ENCODE measurements at places on chromosomes 5 and 9. TPM values are rescaled to one million over a fixed set of nuclear protein-coding genes. Genes with fewer than 3 reads are reported as not detected.
A peak's percentile ranks its signal among the peaks of the same experiment; 100 is the strongest.

DNA sequence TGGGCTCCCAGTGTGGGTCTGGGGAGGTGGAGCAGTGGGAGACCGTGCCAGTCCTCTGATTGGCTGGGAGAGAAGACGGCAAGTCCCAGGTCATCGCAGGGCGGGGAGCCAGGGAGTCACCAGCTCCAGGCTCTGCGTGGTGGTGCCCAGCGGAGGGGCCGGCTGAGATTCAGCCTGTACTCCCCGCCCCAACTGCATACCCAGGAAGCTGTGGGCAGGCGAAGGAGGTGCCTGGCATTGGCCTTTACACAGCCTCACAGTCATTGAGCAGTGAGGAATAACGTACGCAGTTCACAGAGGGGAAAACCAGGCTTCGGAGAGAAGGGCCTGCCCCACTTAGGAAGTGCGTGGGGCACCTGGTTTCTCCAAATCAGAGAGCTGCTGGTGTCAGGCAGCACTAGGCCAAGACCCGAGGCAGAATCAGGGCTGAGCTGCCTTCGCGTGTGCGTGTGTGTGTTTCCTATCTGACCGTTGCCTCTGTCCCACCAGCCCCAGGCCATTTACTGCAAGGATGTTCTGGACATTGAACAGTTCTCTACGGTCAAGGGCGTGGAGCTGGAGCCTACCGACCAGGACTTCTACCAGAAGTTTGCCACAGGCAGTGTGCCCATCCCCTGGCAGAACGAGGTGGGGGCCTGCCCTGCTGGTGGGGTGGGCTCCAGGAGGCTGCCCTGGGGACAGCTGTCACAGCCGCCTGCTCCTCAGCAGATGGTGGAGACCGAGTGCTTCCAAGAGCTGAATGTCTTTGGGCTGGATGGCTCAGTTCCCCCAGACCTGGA is 6.2 kb upstream of the PRR7 start:
- no peaks in the 10 kb centered on the region for H3K27me3 ChIP-seq
- DNase-seq, result no peak
- peaks cover 89% of the 10 kb centered on the region for H3K36me3 ChIP-seq
- peak overlapping the region; percentile 26 for H3K27ac ChIP-seq
- H3K4me3 ChIP-seq, result no peak overlapping the region

DNA sequence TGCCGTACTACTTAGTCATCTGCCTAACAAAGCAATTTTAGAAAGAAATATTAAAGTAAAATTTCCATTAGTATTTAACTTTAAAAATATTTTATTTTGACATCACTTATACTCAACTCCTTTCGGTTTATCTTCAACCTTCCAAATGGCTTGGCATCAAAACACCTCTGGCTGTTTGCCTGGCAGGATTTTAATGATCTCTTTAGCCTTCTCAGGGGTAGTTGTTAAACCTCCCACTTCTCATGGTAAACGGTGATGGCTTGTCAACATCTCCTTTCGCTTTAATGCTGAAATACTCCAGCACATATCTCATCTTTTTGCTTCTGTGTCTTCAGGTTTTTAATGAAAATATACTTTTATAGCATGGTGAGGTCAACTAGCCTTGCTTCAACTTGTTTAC is 747.1 kb downstream of the CETN3 start:
- no peaks in the 10 kb centered on the region for H3K4me1 ChIP-seq
- no peak overlapping the region for H3K27ac ChIP-seq
- H3K4me3 ChIP-seq, result no peak overlapping the region

DNA sequence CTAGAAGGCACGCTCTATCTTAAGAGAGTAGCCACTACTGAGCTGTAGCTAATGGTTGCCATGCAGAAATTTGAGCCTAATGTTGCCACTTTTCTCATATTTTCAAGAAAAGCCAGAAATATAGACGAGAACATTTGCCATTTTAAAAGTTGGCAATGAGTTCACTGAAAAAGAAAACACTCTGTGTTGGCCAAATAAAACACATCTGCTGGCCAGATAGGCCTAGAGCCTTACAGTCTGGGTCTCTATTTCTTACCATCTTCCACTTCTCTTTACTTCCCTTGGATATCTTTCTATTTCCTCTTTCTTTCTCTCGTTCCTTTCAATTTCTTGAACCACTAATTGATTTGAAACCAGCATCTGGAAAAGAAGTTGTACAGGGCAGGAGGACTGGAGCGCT is 36.6 kb upstream of the VCAN start:
- H3K4me3 ChIP-seq, result no peak overlapping the region
- DNase-seq, result no peak
- no peaks in the 10 kb centered on the region for H3K36me3 ChIP-seq

DNA sequence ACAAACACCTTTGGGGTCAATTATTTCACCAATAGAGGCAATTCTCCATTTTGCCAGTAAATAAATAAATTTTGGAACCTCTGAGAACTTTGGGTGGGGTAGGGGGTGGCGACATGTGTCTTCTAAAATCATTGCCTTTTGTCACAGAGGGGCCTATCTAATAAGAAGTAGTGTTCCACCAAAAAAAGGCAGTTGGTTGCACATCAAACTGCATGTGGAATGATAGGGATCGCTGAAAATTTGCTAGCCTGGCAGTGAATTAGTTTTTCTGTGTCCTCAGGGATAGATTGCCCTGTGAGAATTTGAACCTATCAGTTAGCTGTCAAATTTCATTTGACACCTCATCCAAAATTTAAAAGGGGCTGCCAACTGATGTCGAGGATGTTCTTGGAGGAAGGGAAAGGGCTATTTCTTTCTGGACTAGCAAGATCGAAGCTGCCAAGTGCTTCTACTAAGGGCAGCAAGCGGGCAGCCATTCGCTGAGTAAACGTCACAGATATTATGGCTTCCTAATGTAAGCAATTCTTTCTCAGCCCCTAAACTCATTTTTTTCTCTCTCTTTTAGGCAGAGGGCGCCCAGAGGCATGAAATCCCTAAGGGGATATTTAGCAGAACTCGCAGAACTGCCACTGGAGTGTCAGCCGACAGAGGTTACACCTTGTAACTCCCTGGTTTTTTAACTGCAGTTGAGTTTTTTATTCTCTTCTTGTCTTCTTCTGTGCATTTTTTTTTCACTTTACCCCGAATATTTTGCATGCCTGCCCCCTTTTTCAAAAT is 2208.1 kb upstream of the WWC1 start:
- no peaks in the 10 kb centered on the region for H3K36me3 ChIP-seq
- no peaks in the 10 kb centered on the region for H3K27me3 ChIP-seq
- H3K27ac ChIP-seq, result no peak overlapping the region
- H3K4me1 ChIP-seq, result no peaks in the 10 kb centered on the region

GRCh38 chr5:83844449-83845068 is 123.9 kb upstream of the HAPLN1 start:
- H3K36me3 ChIP-seq, result no peaks in the 10 kb centered on the region
- no peak for DNase-seq
- no peaks in the 10 kb centered on the region for H3K27me3 ChIP-seq
- no peak overlapping the region for H3K27ac ChIP-seq

DNA sequence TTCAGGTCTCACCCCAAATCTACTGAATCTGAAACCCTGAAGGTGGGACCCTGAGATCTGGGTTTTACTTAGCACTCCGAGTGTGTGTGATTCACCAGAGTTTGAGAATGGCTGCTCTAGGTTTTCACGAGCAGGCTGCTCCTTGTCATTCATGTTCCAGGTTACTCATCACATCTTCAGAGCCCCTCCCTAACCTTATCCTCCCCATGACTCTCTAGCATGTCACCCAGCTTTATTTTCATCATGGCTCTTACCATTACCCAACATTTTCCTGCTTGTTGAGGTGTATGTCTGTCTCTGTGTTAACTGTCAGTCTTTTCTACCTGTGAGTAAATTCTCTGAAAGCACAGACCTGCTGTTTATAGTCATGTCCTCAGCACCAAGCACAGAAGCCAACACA is 319.2 kb downstream of the NSG2 start:
- no peak overlapping the region for H3K4me3 ChIP-seq
- no peaks in the 10 kb centered on the region for H3K36me3 ChIP-seq
- no peaks in the 10 kb centered on the region for H3K4me1 ChIP-seq
- no peak for DNase-seq
- no peak overlapping the region for H3K27ac ChIP-seq

DNA sequence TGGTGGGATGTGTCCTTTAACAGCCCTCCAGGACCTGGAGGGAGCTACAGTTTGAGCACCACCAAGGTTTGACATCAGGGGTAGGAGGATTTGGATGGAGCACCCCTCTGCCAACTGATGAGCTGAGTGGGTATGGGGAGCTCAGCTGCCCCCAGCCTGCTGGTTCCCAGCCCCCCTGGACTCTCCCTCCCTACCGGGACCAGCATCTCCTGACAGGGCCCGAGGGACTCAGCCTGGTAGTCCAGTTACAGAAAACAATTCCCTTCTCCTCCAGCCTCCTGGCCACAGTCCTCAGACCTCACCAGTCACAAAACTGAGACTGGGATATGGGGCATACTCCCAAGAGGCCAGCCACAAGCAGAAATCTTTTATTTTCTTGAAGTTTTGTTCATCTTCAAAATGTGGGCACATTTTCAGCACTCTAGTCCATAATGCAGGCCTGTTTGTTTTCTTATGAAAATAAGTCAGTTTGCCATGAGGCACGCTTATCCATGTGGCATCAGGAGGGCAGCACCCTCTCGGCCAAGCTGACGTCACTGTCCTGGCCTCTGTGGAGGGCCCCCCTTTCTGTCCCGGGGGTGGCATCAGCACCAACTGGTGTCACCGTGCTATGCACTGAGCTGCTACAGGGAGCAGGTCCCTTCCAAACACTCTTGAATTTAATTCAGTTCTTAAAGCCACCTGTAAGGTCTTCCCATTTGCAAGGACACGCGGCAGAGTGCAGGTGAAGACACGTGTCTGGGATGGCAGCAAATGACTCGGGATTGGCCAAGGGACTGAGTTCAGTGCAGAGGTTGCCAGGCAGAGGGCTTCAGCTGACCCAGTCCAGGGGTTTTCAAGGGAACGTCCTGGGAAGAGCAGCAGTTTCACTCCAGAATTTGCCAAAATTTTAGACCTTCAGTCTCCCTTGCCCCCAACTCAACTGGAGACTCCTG is 187.6 kb downstream of the GADD45G start:
- H3K36me3 ChIP-seq, result no peaks in the 10 kb centered on the region
- DNase-seq, result no peak

DNA sequence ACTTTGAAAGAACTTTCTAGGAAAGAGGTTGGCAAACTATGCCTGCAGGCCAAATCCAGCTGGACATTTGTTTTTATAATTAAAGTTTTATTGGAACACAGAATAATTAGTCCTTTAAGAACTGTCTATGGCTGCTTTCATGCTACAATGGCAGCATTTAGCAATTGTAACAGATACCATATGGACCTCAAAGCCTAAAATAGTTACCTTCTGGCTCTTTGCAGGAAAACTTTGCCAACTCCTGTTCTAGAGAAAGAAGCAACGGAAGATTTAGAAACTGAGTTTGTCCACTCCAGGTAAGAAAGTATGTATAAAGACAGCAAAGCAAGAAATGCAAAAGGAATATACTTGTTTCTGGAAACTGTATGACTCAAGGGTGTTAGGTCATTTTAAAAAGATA is 281.7 kb upstream of the TRPM3 start:
- no peak for DNase-seq
- H3K36me3 ChIP-seq, result no peaks in the 10 kb centered on the region
- no peaks in the 10 kb centered on the region for H3K4me1 ChIP-seq
- no peaks in the 10 kb centered on the region for H3K27me3 ChIP-seq
- no peak overlapping the region for H3K27ac ChIP-seq

DNA sequence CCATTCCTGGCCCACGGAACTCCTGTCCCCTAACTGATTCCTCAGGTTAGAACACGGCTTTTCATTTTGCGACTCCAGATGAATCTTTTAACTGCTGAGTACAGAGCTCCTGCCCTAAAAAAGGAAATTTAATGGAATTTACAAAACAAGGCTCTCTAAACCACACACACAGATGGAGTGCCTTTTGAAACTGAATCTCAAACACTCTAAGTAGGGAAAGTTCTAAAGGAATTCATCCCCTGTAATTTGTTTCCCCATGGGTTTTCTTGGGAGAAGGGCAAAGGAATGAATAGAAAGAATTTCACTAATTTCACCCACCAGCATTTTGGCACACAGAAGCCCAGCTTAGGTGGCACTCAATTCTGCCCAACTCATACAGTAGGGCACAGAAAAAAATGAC is 106.5 kb downstream of the THBS4 start:
- peaks cover 14% of the 10 kb centered on the region for H3K4me1 ChIP-seq
- H3K27ac ChIP-seq, result peak overlapping the region; percentile 74
- H3K27me3 ChIP-seq, result no peaks in the 10 kb centered on the region
- DNase-seq, result no peak
- H3K4me3 ChIP-seq, result no peak overlapping the region
- no peaks in the 10 kb centered on the region for H3K36me3 ChIP-seq

DNA sequence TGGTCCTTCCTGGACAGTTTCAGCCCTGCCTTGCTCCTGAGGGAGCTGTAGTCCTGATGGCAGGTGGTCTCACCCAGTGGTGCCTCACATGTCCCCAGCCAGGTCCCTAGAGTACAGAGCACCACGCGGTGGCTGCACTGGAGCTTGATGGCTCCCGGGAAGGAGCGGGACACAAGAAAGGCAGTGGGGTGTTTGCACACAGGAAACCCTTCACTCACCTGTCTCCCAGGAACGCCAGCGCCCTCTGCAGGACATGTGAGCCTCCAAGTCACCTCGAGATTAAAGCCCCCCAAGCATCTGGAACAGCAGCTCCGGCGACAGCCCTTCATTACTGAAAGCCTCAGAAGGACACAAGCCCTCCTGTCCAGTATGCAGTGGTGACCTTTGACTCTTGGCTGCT is 19.9 kb upstream of the TMEM250 start:
- no peak overlapping the region for H3K4me3 ChIP-seq
- no peak overlapping the region for H3K27ac ChIP-seq
- H3K36me3 ChIP-seq, result no peaks in the 10 kb centered on the region
- no peak for DNase-seq

DNA sequence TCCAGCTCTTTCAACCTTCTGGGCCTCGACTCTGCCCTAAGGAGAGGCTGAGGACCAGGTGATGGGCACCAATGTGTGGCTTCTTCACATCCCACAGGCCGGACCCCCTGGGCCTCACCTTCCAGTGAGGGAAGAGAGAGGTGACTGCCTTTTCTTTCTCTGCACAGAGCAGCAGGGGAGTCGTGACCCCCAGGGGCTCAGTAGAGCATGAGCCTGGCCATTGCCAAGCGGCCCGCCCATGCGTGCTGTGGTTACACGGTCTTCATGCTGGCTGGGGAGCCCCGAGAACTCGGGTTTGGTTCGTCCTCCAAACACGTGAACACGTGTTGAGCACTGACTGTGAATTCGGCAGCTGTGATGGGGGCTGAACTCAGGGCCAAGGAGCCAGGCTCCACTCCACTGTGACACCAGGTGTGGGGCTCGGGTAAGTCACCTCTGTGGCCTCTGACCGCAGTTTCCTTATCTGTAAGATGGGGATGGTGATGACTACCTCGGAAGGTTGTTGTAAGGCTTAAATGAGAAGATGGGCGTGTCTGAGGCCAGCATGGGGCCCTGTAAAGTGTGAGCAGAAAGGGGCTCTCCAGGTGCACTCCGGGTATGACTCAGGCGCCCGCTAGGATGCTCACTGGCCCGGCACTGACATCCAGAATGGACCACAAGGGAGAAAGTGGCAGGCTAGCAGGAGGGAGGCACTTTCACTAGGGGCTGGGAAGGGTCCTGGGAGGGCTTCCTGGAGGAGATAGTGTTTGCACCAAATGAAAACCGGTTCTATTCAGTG is 13.4 kb upstream of the GRHPR start:
- no peaks in the 10 kb centered on the region for H3K27me3 ChIP-seq
- H3K4me1 ChIP-seq, result peaks cover 20% of the 10 kb centered on the region
- DNase-seq, result peak; percentile 95
- no peak overlapping the region for H3K4me3 ChIP-seq
- H3K36me3 ChIP-seq, result no peaks in the 10 kb centered on the region

CDH10 gene
- total RNA-seq, result not detected

SIT1 gene
- total RNA-seq, result 40.4 TPM

NKD2 gene
- 1.4 TPM for total RNA-seq

SLC2A8 gene
- 25.1 TPM for total RNA-seq

TAF1L gene
- total RNA-seq, result 0.17 TPM

FGD3 gene
- total RNA-seq, result 97.6 TPM

Measured in spleen (tissue), 13 donors.